ENCODE measurements at places on chromosomes 1 and 21.

- DNase-seq: no peak
These were observed 54.6 kb downstream of the RAP1GAP start for GRCh38 chr1:21614419-21615115.

GRCh38 chr1:212557739-212558692 lies 50.5 kb upstream of the ATF3 start:
- no peak for DNase-seq

- DNase-seq: no peak
These were observed 95.9 kb downstream of the SPSB1 start for GRCh38 chr1:9388335-9389180.

- no peak for DNase-seq
These were observed 720 bp upstream of the TMCC2 start for GRCh38 chr1:205226868-205227583.

GRCh38 chr1:181448461-181448860 lies 34.9 kb upstream of the CACNA1E start:
- no peak for DNase-seq
